Chondrocyte (in vitro differentiated cells): ENCODE measurements at places on chromosomes 2 and 18.

GRCh38 chr2:195984923-195985726, 83.5 kb downstream of the DNAH7 start:
- no peak for DNase-seq

- no peak for DNase-seq
Measured at GRCh38 chr18:23106575-23106974, 28.7 kb upstream of the CABLES1 start.

- DNase-seq, result no peak
Measured at GRCh38 chr2:67311536-67311935, 85.6 kb upstream of the ETAA1 start.

DNA sequence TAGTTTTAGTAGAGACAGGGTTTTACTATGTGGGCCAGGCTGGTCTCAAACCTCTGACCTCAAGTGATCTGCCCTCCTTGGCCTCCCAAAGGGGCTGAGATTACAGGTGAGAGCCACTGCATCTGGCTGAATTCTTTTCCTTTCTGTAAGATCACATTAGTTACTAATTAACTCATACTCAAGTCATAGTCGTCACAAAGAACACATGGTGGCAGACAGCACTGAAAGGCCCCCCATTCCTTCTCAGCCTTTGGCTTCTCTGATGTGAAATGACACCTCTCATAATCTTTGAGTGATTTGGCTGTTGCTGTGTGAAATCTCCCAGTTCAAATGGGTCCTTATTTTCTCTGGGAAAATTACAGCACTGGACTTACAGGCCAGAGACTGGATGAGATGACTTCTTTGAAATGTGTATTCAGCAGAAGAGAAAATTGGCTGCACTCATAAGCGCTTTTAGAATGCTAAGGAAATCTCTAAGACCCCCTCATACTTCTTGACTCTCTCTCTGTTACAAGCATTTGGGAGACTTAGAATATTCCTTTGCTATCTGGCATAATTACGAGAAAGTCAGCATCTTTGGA, 764.8 kb downstream of the RNF144A start:
- DNase-seq, result no peak

DNA sequence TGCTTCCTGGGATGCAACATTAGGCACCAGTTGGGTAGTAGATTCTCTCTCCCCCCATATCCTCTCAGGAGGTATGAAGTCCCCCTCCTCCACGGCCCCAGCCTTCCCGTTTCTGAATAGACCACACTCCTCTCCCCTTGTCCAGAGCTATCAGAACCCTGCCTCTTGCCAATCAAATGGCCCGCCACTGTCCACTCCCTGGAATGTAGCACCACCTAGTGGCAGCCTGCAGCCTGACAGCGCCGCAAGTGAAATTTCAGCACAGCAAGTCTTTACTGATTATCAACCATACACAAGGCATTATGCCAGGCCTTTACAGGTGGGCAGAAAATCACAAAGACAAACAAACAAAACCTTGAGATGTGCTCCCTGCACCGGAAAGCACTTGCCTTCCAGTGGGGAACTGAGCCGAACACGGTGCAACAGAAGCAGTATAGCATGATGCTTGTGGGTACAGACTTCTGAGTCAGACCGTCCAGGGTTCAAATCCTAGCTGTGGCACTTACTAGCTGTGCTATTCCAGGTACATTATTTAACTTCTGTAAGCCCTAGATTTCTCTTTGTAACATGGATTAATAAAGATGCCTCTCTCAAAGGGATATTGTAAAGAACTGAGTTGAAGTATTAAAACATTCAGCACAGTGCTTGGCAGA, 174.0 kb downstream of the SMAD2 start:
- DNase-seq, result no peak

DNA sequence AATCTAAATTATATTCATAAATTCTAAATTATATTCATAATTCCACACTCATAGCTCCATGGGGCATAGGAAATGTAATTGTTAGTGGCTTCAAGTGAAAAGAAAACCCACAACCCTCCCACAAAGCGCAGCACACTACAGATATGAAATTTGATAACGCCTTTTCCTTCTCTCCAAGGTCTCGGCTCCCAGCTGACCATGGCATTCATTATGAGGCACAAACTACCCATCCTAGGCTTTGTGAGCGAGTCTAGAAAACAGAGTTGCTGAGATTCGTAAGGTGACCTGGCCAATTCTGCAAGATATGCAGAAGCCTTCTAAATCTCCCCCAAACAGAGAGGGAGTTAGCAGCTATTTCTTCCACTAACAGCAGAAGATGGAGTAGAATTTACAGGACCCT, 5.4 kb downstream of the NPPC start:
- DNase-seq, result no peak

DNA sequence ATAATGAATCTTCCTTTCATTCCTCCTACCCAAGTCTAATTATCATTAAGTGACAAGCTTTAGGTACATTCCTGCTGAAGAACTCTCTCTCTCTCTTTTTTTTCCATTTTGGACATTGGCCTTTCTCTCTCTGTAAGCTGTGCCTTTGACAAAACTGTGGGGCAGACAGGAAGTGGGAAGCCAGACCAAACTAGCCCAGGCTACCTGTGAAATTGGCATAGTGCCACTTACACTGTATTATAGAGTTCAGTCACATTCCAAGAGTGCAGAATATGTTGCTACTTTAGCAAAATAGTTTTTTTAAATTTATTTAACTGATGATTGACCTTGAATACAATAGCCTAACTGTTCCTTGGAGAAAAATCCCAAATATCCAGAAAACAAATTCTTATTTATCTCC, 381.5 kb upstream of the ETAA1 start:
- no peak for DNase-seq

GRCh38 chr2:96092573-96092877, 23.8 kb downstream of the ADRA2B start:
- DNase-seq, result peak; percentile 61

DNA sequence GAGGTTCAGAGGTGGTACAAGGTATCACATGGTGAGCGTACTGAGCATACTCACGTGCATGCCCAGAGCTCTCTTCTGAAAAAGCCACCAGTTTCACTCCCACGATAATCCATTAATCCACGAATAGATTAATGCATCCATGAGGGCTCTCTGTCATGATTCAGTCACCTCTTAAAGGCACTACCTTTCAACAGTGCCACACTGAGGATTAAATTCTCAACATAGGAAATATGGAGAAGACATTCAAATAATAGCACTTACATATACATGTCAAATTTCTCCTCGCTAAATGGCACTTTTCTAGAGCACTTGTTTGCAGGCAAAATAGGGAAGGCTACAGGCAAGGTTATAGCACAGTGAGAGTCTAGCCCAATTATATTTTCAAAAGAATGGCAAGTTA, 825.9 kb downstream of the TRIB2 start:
- DNase-seq, result no peak

GRCh38 chr2:238774071-238774470, 73.8 kb upstream of the TWIST2 start:
- DNase-seq, result no peak

DNA sequence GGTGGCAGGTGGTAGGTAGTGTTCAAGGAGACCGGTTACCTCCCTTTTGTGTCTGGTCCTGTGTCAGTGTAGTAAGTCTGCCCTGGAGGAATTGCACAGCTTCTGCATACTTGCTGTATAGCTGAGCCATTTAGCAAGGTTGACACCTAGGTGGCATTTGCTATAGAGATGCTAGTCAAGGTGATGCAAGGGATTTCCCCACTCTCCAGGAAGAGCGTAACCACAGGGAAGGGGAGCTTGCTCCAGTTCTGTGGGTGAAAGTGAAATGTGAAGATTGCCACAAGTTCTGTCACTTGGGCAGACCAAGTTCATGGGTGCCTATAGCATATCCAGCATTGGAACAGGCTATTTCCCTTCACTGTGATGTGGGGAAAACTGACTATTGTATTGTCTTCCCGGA, 28.1 kb downstream of the NAT8 start:
- DNase-seq, result no peak

DNA sequence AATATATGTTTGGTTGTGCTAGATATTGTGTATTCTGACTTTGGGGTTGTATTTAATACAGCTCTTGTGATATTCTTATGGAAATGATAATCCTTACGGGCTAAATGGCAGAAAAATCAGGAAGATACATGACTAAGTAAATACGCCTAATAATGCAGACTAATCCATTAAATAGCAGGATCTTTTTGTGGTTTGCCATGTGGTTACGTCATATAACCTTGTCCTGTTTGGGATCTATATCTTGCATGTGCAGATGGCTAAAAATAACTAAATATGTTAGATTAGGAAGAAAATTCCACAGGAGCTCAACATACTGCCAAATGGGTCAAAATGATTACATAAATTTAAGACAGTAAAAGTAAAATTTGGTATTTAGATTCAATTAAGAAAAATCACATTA, 83.0 kb downstream of the NEB start:
- no peak for DNase-seq

DNA sequence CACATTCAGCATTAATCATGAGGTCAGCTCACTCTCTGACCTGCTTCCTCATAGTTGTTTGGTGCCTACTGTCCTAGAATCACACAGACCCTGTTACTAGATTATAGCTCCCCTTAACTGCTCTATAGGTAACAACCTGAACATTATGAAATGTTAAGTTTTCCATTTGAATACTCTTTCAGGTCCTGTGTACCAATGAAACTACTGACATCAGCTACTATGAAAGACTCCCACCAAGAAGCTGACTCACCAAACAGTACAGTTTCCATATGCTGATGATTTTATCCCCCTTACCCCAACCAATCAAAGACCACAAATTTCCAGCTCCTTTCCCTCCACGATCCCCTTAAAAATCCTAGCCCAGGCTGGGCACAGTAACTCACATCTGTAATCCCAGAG, 56.3 kb downstream of the SRBD1 start:
- no peak for DNase-seq

GRCh38 chr2:196801674-196802261, 2.3 kb upstream of the GTF3C3 start:
- no peak for DNase-seq

DNA sequence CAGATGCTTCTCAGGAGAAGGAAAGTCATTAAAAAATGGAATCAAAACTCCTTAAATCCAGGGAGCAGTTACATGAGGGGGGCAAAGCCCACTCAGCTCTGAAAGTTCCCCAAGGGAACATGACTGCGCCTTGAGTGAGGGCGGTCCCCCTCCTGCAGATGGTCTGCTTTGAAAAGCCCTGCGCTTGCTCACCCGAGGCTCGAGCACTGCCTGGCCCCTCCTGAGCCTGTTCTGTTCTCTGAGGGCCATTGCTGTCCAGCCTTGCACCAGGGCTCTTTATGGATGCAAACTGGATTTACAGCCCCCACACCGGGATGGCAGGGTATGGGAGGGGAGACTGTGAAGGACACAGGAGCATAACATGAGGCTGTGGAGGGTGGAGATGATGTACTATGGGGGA, 37.8 kb upstream of the DNMT3A start:
- peak; percentile 60 for DNase-seq

DNA sequence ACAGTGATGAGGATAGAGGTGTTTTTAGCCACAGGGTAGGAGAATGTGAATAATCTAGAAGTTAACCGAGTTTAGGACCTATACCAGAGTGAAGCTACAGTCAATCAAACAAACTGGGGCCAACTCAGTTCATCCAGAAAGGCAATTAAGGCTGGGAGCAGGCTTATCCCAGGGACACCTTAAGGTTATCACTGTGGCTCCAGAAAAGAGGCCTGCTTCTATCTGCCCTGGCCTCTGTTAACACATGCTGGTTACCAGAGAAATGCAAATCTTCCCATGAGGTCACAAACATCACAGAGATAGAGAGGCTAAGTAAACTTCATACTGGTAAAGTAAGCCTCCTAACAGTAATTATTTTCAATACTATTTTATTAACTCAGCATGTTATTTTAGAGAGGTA, 93.2 kb upstream of the GRB14 start:
- DNase-seq, result no peak

DNA sequence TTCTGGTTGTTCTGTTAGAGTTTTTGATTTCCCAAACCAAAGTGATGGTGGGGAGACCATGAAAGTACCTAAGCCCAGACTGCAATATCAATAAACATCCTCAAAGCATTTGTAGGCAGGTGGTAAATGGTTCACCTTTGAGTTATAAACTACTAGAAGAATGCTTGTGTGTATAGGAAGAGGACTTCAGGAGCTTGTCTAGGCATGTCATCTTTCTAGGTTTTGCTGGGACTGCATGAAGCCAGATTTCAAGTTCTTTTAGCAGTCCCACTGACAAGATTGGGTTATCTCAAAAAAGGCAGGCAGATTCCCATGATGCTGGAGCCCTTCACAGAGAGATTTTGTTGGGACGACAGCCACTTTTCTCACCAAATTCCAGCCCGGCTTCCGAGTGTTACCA, 135.3 kb downstream of the KCNE4 start:
- DNase-seq, result no peak

DNA sequence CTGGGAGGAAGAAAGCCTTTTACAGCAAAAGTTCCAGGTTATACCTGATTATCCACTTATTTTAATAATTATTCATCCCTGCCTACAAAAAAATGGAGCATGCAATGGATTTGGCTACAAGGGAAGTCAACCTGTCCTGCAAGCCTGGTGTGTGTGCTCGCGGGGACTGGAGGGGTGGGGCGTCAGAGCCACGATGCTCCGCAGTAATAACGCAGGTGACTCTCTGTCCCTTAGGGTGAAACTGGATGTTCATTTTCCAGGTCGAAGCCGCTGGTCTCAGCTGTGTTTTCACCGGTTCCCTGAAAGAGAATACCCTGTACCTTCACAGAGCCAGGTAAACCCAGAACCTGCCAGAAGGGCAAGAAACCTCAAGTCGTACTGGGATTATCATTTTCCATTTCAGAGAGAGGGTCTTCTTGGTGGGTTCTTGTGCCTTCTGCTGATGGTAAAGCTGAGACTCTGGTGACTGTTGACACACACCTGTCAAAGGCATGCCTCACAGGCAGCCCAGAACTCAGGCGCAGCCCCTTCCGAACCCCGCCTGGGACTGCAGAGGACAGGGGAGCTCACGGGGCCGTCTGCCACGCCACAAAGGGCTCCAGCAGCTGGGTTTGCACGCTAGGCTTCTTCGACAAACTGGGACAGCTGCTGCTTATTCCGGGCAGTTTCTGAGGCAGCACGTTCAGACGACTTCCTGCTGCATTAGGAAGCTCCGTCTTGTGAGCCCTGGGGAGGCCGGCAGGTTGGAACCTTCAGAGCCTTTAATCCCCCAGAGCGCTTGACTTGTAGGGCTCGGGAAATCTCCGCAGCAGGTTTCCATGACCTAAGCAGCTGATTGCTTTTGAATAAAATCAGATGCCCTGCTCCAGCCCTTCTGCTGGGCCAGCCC, 58.6 kb downstream of the KCNG2 start:
- no peak for DNase-seq
